ENCODE measurements at places on chromosomes 5 and 9.

DNA sequence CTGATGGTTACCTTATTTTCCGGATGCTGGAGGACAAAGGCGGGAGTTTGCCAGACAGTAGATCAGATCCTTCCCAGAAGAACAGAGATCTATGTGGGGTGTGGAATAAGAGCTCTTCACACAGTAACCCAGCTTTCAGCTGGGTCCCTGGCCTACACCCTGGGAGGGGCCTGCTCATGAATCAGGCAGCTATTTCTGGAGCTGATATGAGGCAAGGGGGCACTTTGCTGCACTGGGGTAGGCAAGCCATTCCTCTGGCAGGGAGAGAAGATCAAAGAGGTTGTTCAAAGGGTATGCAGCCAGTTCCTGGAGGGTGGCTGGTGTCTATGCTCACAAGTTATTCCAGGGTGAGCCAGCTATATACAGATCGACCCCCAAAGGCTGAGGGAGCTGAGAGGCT lies 48.6 kb downstream of the CYSTM1 start:
- DNase-seq = no peak

- DNase-seq = no peak
Observed at GRCh38 chr9:81874250-81874649, 54.0 kb upstream of the SPATA31D4 start.

GRCh38 chr9:123003466-123003865 lies 30.0 kb upstream of the GPR21 start:
- DNase-seq = no peak

DNA sequence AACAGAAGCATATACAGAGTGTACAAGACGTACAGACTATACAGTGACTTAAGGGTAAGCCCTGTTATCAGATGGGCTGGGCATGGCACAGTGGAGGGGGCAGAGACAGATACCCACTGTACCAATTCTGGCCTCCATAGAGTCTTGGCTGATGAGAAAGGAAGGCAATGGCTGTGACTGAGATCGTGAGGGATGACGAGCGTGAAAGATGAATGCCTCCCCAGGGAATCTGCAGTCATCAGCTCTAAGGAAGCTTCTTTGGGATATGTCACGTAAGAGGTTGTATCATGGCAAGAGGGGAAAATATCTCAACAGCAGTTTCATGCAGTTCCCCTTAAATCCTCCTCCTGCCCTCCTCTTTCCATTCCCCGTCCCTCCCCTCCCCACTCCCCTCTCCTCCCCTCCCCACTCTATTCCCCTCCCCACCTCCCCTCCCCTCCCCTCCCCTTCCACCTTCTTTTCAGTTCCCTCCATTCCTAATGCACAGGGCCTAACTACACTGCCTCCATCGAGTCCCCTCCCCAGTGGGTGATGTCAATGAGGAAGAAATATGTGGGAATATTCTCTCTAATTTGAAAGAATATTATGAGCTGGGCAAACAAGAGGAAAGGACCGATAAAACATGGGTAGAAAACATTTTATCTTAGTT lies 226.4 kb upstream of the DAP start:
- no peak for DNase-seq

DNA sequence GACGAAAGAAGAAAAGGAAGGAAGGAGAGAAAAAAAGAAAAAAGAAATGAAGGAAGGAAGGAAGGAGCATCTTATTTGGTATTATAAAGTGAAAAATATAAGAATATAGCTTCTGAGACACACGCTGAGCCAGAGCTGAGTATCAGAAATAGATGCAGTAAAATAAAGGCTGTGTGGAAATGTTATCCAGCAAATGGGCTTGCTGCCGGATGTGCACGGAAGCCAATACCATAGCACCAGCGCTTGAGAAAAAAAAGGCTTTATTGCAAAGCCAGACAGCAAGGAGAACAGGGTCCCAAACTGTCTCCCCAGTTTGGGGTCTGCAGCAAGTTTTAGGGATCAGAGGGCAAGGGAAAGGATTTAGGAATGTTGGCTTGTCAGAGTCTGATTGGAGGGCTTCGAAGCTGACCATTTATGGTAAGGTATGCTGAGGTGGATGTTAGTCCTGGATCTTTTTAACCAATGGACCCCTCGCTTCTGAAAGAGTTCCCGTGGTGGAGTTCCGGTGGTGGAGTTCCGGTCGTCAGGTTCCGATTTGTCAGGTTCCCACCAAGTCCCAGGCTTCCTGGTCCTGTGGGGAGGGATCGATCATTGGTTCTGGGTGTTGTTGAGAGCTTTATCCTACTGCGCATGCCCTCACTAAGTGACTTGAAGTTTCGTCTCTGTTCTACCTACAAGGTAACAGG lies 70.4 kb downstream of the SFXN1 start:
- DNase-seq = no peak

DNA sequence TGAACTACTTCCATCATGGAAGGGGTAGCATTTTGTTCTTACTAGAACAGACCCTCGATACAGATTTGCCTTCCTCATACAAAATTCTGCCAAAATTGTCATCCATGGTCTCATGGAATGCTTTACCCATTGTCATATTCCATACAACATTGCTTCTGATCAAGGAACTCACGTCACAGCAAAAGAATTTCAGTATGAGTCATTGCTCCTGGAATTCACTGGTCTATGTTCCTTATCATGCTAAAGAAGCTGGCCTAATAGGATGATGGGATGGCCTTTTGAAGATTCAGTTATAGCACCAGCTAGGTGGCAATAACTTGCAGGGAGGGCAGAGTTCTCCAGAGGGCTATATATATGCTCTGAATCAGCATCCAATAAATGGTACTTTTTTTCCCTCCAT lies 18.2 kb upstream of the FNIP1 start:
- no peak for DNase-seq

DNA sequence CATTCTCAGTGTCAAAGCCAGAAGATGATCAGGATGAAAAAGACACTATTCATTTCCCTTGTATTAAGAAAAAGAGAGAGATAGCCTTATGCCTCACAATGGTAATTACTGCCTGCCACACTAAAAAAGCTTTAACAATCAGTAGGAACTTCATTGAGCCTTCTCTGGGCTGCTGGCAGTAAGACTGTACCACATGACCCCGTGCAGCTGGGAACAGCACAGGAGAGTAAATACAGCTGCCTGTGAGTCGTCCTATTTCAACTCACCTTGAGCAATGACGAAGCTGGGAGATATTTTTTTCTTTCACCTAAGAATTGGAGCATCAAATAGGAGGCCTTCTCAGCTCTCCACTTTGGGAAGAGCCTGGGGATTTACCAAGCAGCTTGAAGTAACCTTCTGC lies 316.3 kb downstream of the GABRB2 start:
- no peak for DNase-seq

DNA sequence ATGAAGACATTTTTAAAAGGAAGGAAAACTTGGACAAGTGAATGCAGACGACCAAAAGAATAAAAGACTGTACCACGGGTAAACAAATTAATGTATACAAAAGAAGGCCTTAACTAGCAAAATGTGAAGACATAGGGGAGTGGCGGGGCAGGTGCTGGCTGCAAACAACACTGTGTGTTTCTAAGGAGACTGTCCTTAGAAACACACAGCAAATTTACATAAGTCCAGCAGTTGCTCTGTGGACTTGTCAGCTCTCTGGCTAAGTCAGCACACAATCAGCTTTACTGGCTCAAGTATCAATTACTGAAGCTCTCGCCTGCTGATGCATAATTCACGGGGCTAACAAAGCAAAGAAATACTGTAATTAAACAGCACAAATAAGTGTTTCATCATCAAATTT lies 24.8 kb downstream of the PTBP3 start:
- DNase-seq = no peak
